Stimulated activated memory B cell treated with anti-CD40 and anti-IgM and Interleukin-4, amounts not matched to agents 10 μg/mL and 1 μg/mL and 100 μg/mL, for 72 hours (primary cell): ENCODE measurements at places on chromosomes 2 and 18.

DNA sequence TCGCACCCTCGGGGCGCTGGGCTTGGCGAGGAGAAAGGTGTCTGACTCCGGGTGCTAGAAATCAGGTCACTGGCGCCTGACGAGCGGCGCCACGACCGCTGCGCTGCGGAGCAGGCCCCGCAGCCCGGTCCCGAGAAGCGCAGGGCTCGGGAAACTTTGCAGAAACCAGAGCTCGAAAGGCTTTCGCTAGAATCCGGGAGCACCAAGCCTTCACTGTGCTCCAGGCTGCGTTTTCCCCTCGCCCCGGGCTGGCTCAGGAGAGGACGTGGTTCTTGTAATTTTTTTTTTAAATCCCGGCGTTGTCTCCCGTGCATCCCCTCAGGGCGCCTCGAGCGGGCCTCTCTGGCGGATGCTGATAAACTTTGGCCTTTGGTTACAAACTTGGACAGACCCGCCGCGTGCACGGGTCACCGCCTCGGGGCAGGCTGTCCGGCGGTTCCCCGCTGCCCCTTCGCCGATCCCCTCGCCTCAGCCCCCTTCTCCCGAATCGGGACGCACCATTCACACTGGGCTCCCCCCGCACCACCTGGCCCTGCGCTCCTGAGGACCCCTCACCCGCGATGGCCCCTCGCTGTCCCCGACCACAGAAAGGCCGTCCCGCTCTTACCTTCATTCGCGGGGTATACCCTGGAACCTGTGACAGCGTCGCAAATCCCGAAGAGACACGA, 419 bp downstream of the EPHA4 start:
- ATAC-seq, result peak; percentile 4

DNA sequence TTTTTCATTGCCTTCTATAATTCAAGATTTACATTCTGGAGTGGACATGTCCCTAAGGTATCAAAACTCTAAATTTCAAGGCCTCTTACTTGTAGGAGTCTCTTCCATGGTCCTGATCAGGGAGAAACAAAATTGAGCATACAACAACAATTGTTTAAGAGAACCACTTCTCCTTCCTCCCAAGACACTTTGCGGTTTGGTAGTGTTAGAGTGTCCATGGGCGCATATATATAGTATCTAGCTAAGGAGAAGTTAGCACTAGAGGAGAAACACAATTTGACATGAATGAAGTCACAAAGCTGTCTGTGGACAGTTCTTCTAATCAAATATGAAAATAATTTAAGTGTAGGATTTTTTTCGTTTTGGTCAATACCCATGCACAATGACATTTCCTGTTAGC, 349.1 kb upstream of the MAP2 start:
- ATAC-seq, result no peak

- ATAC-seq, result no peak
Observed at GRCh38 chr2:48258481-48259149, 271.3 kb upstream of the STON1 start.

DNA sequence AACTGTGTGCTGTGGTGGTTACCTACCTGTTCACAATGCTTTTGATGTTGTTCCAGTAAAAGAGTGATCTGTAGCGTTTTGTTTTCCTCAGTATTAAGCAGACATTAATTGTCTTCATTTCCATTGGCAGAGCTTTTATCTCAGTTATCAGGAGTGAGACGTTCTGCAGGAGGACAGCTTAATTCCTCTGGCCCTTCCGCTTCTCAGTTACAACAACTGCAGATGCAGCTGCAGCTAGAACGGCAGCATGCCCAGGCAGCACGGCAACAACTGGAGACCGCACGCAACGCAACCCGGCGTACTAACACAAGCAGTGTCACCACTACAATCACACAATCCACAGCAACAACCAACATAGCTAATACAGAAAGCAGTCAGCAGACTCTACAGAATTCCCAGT, 78.3 kb downstream of the KCMF1 start:
- ATAC-seq, result no peak

GRCh38 chr18:59792353-59792752, 95.1 kb upstream of the CCBE1 start:
- no peak for ATAC-seq

GRCh38 chr2:240806459-240806858, 13.6 kb downstream of the KIF1A start:
- ATAC-seq, result no peak

DNA sequence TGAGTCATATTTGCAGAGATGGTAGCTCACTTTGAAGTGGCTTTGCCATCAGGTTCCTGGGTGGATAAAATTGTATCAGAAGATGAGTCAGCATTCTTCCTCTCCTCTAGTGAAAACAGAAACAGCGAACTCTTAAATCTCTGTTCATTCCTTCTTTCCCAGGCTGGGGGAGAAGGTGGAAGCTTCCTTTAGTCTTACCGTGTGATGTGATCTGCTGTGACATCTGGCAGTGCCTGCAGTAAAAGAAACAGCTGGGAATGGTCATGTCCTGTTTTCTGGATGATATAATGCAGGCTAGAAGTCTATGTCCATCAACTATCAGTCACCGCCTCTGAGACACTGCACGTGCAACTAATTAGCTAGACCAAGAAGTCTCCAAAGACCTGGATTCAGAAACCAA, 171.6 kb downstream of the VAPA start:
- no peak for ATAC-seq

DNA sequence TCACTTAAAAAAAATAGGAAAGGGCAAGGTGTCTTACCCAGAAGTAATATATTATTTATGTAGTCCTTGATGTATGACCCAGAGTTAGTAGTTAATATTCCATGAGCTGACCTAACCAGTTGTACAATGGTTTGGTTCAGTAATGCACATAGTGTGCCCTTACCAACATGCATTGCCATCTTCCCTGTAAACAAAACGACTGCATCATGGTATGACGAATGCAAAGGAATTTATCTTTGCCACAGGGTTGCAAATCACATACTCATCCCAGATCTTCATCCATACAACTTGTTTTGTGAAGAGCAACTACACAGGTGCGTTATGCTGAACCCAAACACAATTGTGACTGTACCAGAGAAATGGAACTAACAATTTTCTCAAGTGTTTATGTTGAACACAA, 68.9 kb upstream of the ZSWIM2 start:
- no peak for ATAC-seq

- ATAC-seq, result no peak
Observed at GRCh38 chr2:209501579-209501978, 77.7 kb downstream of the MAP2 start.

GRCh38 chr2:140210963-140211362, 1430.8 kb upstream of the NXPH2 start:
- ATAC-seq, result no peak

DNA sequence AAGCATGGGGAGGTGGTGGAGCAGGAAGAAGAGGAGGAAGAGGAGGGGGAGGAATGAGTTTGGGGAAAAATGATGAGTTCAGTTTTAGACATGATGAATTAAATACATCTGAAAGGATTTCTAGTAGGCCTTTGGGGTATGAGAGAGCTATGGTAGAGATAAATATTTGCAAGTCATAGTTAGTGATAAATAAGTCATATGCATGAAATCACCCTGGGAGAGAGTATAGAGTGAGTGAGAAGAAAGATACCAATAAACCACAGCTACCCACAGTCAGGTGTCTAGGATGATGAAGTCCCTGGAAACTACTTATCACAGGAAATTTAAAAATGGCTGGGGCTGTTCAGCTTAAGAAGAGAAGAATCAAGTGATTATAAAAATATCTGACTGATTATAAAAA, 240.5 kb downstream of the RDH14 start:
- no peak for ATAC-seq

GRCh38 chr18:8721716-8722115, 16.4 kb downstream of the MTCL1 start:
- ATAC-seq, result no peak

GRCh38 chr18:79214056-79214455, 144.9 kb downstream of the ATP9B start:
- no peak for ATAC-seq
